ENCODE measurements at places on chromosomes 1 and 21.

GRCh38 chr21:29308456-29308783 is 9.7 kb downstream of the BACH1 start:
- DNase-seq = no peak

DNA sequence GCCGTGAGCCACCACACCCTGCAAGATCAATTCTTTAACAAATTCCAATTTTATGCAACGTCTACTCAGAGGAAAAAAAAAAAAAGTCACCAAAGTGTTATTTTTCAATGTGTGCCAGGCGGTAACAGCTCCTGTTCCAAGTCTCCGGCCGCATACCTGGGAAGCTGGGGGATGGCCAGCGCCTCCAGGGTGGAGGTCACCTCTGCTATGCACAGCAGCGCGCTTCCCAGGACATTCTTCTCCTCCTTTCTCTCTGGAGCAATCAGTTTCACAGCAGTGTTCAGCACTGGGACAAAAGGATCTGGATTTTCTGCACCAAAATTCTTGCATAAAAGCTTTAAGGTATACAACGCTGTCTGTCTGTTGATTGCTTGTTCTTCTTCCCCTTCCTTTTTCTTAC is 34.3 kb downstream of the LGALS8 start:
- DNase-seq = no peak

- DNase-seq = peak; percentile 51
Observed at GRCh38 chr1:175192630-175193526, at the start of gene KIAA0040. KIAA0040 (minus strand) TSS chr1:175192776; CDS start chr1:175161013, 31,763 bp downstream.

DNA sequence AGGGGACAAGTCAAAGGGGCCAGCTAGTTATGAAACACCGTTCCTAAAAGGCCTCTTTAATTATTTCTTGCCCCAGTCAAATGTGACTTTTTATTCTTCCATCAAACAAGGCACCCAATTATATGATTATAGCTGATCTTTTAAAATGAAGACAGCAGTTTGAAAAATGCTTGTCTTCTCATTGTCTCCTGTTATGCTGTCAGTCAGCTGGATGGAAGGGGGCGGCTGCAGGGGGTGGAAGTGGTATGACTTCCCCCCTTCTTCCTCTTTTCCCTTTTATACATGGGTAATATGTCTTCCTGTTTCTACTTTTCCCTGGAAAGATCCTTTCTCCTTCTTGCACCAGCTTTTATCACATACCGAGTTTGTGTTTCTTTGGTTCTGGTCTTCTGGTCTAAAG is 25.8 kb upstream of the KCNA10 start:
- DNase-seq = no peak

DNA sequence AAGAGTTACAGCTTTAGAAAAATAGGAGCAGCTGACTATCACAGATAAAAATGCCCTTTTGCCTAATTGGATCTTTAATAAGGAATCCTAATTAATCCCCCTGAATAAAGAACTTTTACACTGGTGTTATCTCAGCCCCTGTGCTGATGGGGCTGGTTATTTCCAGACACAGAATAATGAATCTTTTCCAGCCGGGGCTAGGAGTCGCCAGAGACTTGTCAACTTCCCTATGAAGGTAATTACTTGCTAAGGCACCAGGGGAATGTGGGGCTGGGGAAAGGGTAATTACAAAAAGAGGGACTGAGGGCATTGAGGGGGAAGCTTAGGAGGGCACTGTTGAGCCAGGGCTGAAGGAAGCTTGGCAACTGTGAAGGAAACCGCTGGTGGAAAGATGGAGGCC is 34.5 kb downstream of the HMGB4 start:
- no peak for DNase-seq

- DNase-seq = no peak
Observed at GRCh38 chr1:1683104-1683905, 9.3 kb downstream of the SLC35E2B start.

DNA sequence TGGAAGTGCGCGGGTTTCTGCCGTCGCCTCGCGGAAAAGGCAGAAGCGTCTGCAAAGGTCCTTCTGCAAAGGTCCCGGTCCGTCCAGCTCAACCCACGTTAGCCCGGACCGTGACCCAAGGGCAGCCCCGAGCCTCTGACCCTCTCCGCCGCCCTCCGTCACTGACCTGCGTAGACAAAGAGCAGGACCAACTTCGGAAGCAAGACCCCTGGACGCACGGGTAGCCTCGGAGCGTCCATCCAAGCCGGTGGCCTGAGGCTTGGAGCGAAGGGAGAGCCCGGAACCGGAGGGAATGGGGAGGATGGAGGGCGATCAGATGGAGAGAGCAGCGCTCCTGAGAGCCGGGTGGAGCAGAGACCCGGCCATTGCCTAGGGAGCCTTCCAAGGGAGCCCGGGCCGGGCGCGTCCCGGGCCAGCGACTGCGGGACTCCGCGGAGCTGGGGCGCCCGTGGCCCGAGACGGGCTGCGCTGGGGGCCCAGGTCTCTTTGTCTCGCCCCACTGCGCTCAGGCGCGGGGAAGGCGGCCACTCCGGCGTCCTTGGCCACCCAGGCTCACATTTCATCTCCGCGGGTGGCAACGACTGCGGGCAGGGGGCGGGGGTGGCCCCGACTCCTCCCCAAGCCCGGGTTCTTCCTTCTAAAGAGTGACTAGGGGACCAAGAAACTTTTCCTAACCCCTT is at the start of gene CYYR1:
Gene CYYR1 (minus strand): TSS at position 585 of the 680 bp plus-strand sequence. CDS start 346 bp downstream, at position 239.
- DNase-seq = peak; percentile 67

DNA sequence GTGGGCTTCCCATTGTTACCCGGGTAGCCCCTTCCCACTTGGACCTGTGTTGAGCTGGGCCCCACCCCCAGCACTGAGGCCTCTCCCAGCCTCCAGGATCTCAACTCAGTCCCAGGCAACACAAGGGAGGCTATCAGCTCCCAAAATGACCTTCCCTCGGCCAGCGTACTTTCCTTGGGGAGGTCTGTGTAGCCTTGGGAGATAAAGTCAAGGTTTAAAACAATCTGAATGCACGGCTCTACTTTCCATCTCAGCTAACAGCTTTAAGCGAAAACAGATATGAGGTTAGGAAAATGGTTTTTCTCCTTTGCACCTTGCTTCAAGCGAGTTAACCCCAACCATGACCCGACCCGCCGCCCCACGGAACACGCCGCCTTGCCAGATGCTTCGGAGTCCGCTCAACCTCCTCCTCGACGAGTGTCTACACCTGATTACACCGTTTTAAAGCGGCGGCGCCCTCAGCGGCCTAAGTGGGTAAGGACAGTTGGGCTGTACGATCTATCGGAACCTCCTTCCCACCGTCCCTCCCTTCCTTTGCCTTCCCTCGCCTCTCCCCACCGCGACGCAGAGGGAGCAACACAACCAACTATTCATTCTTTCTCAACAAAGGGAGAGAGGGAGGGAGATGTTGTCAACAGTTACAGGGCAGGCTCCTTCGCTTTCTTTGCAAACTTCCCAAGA is 1.1 kb downstream of the BCAR3 start:
- DNase-seq = peak; percentile 81

- DNase-seq = no peak
Observed at GRCh38 chr1:100972185-100972584, 53.4 kb downstream of the DPH5 start.

GRCh38 chr1:172670791-172671190 is 11.9 kb downstream of the FASLG start:
- no peak for DNase-seq

- no peak for DNase-seq
Observed at GRCh38 chr1:205430696-205431305, 8.9 kb upstream of the LEMD1 start.

- DNase-seq = no peak
Observed at GRCh38 chr1:179124873-179125272, 43.0 kb downstream of the TOR3A start.

DNA sequence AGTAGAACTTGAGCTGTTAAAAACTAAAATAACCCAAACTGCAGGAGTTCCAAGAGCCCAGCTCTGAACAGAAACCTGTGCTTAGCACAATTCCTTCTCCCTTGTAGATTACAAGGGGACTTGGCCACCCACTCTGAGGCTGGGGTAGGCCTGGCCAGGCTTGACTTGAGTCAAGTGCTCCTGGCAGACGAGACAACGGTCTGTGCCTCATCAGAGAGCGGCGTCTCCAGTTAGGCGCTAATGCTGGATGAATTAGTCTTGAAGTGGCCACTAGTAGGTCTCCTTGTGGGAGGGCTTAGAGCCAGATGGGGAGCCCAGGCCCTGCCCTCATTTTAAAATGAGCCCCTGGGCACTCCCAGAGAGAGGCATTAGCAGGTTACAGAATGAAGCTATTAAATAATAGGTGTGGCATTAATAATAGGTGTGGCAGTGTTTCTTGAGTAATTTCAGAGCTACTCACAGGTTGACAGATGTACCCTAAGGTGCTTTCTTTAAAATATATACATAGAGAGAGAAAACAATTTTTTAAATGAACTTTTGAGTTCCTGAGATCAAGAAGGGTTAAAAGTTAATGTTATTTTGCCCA is 1.1 kb downstream of the EEIG2 start:
- DNase-seq = peak; percentile 16

DNA sequence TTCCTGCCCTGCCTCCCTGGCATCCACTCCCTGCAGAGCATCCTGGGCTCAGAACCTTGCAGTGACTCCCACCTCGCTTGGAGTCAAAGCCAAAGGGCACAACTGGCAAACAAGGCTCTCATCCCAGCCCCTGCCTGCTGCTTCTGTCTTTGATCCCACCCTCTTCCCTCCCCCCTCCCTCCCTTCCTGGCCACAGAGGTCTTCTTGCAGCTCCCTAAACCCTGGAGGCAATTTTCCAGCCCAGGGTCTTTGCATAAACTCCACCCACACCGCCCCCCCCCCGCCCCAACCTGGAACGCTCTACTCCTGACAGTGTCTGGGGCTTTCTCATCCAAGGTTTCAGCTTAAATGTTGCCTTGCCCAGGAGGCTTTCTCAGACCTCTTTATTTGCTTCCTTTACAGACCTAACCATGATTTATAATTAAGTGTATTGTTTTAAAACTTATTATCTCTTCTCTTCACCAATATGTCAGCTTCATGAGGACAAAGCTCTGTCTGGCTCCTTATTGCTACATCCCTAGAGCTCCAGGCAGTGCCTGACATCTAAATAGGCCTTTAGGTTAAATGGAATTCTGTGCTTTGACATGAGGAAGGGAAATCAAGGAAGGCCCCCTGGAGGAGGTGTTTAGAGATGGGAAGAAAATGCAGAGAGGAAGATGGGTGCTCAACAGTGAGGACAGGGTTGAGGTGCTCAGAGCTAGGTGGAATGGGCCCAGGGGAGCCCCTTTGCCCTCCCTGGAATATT is 37.7 kb upstream of the PADI1 start:
- DNase-seq = no peak

DNA sequence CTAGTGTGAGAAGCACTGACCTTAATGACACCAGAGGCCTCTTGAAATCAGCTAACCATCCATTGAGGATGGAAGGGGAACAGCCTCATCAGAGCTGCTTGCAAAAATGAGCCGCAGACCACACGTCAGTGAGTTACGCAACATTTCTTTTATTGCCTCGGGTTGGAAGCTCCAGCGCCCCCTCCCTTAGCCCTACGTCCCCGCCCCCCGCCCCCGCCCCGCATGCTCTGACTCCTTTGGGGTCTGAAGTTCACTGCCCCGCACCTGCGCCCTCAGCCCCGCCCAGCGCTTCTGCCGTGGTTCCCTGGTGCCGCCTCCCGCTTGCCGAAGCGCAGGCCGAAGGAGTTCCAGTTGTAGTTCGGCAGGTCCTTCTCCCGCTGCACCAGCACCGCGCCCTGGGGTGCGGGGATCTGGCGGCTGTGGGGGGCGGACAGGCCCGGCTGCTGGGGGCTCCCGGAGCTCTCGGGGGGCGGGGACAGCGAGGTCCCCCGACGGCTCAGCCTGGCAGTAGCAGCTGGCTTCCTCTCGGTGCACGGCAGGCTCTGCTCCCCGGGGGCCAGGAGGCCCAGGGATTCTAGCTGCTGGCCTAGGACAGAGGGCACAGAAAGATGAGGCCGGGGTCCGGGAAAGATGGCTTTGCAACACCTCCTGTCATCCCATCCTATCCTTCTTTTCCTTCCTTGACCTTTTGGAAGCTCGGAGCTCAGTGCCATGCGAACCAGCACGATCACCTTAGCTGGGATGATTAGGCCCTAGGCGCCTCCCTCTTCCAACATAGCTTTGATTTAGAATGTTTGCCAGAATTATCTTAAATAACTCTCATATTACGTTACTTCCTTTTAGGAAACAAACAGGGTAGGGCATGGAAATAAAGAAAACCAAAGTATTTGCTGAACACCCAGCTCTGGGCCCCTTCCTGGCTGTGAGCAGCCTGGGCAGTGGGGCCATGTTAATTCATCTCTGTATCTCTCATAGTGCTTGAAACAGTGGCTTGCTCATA is 5.8 kb downstream of the KISS1 start:
- peak; percentile 31 for DNase-seq

GRCh38 chr1:112234710-112235109 is 161.3 kb upstream of the CTTNBP2NL start:
- no peak for DNase-seq

- no peak for DNase-seq
Observed at GRCh38 chr1:246695136-246695535, 29.1 kb upstream of the SCCPDH start.

GRCh38 chr1:31335007-31335406 is 37.9 kb downstream of the FABP3 start:
- no peak for DNase-seq

GRCh38 chr1:76659171-76659940 is 207.9 kb upstream of the ST6GALNAC5 start:
- no peak for DNase-seq

DNA sequence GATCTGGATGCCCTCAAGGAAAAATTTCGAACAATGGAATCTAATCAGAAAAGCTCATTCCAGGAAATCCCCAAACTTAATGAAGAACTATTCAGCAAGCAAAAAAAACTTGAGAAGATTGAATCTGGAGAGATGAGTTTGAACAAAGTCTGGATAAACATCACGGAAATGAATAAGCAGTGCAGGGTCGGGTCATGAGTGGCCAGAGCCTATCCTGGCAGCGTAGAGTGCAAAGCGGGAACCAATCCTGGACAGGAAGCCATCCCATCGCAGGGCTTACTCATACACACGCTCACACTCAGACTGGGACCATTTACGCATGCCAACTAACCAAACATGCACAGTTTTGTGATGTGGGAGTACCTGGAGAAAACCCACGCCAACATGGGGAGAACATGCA is 43.1 kb downstream of the ZMYM1 start:
- no peak for DNase-seq

DNA sequence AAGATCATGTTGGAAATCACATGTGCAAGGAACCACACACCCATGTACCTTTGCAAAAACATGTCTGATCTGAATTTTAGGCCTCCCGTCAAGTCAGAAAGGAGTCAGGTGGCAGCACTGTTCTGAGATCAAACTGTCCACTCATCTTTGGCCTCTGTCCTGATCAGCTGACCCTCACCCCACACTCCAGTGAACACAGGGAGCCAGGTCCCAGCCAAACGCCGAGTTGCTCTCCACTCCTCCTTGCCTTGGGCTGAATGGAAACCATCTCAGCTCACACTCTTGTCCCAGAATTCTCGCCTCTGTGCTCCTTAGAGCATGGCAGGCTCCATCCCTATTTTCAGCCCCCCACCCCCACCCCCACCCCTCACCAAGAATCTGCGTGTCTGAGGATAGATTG is 4.6 kb upstream of the RNF186 start:
- no peak for DNase-seq

- DNase-seq = no peak
Observed at GRCh38 chr1:178417858-178418257, 78.9 kb downstream of the CLEC20A start.

Measured in right renal pelvis (tissue), 4 donors.